ENCODE measurements at places on chromosomes 1 and 21. TPM values are rescaled to one million over a fixed set of nuclear protein-coding genes. Genes with fewer than 3 reads are reported as not detected.

Gene FLG2
- total RNA-seq: not detected

Gene GPR37L1
- total RNA-seq: not detected

DNA sequence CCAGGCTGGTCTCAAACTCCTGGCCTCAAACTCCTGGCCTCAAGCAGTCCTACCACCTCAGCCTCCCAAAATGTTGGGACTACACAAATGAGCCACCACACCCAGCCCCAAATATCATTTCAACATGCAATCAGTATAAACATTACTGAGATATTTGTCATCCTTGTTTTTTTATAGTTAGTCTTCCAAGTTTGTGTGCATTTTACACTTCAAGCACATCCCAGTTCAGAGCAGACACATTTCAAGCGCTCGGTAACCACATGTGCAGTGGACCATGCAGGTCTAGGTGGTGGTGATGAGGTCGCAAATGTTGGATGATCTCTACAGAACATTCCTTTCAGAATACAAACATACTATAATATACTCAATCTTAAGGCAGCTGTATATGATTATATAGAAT is 23.8 kb upstream of the APP start:
- peak; percentile 7 for DNase-seq
- H3K4me1 ChIP-seq: no peaks in the 10 kb centered on the region
- H3K27ac ChIP-seq: no peak overlapping the region
- H3K27me3 ChIP-seq: no peaks in the 10 kb centered on the region
- H3K4me3 ChIP-seq: no peak overlapping the region
- H3K36me3 ChIP-seq: no peaks in the 10 kb centered on the region

DNA sequence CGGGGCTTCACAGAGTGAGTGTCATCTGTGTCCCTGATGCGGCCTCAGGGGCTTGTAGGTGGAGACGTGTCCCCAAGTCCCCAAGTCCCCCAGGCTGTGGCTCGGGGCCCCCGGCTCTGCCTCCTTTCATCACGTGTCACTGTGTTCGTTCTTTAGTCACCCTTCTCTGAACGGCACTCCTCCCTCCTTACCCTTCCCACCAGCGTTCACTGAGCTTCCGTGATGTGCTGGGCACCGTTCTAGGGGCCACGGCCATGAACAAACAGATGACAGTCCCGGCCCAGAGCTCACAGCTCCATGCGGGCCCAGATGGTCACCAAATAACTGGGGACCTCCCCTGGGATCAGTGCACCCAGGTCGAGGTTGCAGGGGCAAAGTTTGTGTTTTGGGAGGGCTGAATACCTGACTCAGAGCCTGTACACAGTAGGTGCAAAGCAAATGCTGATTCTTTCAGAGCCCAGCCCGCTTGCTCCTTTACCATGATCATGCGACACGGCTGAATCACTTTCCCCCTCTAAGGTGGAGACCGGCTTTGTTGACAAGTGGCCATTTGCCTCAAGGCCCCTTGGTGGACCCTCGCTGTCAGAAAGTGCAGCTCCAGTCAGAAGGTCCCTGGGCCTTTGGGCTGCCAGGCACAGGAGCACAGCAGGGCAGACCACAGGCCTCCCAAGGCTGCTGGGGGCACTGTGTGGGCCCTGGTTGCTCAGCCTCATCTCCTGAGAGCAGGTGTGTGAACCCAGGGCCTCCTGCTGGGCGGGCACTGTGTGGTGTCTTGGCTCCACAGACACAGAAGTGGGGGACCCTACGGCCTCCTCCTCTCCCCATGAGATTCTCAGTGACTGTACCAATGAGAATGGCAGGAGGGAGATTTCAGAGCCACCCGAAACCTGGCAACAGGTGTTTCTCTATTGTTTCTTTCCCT is 592.5 kb downstream of the PTPRU start:
- no peak overlapping the region for H3K27ac ChIP-seq
- H3K4me1 ChIP-seq: no peaks in the 10 kb centered on the region

DNA sequence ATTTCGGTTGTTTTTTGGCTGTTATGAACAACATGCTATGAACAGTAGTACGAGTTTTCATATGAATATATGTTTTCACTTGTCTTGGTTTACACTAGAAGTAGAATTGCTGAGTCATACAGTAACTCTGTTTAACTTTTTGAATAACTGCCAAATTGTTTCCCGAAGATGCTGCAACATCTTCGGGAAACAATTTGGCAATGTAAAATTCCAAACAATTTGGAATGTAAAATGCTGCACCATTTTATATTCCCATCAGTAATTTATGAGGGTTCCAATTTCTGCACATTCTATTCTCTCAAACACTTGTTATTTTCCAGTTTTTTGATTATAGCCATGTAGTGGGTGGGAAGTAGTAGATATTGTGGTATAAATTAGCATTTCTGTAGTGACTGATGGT is 11.6 kb downstream of the PCBP3 start:
- H3K4me1 ChIP-seq: no peaks in the 10 kb centered on the region
- H3K36me3 ChIP-seq: no peaks in the 10 kb centered on the region
- no peak overlapping the region for H3K4me3 ChIP-seq
- H3K27ac ChIP-seq: no peak overlapping the region
- peak; percentile 59 for DNase-seq

GRCh38 chr1:25486602-25487001 is 55.9 kb downstream of the MACO1 start:
- H3K27me3 ChIP-seq: no peaks in the 10 kb centered on the region
- DNase-seq: peak; percentile 32
- H3K27ac ChIP-seq: no peak overlapping the region
- no peak overlapping the region for H3K4me3 ChIP-seq
- no peaks in the 10 kb centered on the region for H3K4me1 ChIP-seq

GRCh38 chr1:164466429-164466828 is 92.6 kb upstream of the PBX1 start:
- no peak overlapping the region for H3K27ac ChIP-seq
- no peak overlapping the region for H3K4me3 ChIP-seq
- H3K4me1 ChIP-seq: no peaks in the 10 kb centered on the region
- H3K36me3 ChIP-seq: no peaks in the 10 kb centered on the region
- no peaks in the 10 kb centered on the region for H3K27me3 ChIP-seq

DNA sequence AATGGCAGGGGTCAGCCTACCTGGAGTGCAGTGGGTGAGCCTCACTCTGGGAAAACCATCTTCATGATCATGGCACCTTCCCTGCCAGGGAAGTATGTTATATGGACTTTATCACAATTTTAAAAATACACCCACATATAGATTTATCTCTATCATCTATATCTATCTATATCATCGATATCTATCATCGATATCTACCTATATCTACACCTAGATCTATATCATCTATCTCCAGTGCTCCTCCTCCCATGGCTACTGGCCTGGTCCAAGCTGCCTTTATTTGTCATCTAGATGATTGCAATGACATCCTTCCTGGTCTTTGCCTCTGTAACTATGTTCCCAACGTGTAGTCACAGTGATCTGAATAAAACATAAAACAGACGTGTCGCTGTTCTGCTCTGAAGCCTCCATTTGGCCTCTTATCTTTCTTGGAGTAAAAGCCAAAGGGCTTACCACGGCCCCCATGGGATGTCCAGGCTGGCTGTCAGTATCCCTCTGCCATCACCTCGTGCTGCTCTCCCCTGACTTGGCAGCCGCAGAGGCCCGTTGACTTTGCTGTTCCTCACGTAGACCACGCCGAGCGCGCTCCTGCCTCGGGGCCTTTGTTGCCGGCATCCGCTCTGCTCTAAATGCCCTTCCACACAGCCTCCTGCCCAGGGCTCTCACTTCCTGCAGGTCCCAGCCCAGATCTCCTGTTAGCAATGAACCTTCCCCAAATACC is 20.6 kb upstream of the KIF26B start:
- no peaks in the 10 kb centered on the region for H3K27me3 ChIP-seq
- peaks cover 7% of the 10 kb centered on the region for H3K4me1 ChIP-seq
- H3K4me3 ChIP-seq: no peak overlapping the region

All from astrocyte (in vitro differentiated cells and primary cell).